Hematopoietic multipotent progenitor cell treated with erythropoietin and hydrocortisone succinate and interleukin-3 and kit ligand, for 15 days (in vitro differentiated cells): ENCODE measurements at places on chromosomes 11 and 22.

- DNase-seq, result no peak
These were observed 11.8 kb upstream of the PRODH start for GRCh38 chr22:18947905-18948304.

- DNase-seq, result no peak
These were observed 16.9 kb downstream of the CTNND1 start for GRCh38 chr11:57778318-57779037.

DNA sequence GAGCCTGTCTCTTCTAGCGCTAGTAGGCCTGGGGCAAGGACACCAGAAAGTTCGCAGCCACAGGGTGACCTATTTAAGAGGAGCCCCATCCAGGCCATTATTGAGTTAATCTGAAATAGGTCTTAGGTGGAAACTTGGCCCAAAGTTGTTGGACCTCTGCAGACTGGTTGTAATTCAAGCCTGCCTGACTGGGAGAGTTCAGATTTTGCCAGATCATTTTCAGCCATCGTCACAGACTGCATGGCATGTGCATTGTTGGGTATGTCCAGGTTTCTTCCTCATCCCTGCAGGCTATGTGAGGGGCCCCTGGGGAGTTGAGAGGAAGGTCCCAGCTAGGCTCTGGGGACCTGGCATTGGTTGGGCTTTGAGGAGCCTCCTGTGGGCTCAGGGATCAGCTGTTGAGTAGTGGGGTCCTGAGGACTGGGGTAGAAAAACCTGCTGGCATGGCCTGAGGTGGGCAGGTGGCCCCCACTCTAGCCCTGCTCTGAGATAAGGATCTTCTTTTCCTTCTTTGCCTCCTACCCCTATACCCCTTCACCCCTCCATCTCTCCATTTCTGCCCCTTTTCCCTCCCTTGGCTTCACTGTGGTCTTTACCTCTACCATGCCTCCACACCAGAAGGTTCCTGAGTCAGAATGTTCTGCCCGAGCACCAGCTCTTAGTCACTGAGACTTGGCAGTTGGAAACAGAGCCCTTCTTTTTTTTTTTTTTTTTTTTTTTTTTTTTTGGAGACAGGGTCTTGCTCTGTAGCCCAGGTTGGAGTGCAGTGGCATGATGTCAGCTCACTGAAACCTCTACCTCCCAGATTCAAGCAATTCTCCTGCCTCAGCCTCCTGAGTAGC lies 112.7 kb downstream of the MORC2 start:
- DNase-seq, result no peak

GRCh38 chr11:103076361-103076760 lies 15.6 kb downstream of the DCUN1D5 start:
- DNase-seq, result no peak

- no peak for DNase-seq
These were observed 14.1 kb downstream of the VSIG10L2 start for GRCh38 chr11:125959931-125960330.

DNA sequence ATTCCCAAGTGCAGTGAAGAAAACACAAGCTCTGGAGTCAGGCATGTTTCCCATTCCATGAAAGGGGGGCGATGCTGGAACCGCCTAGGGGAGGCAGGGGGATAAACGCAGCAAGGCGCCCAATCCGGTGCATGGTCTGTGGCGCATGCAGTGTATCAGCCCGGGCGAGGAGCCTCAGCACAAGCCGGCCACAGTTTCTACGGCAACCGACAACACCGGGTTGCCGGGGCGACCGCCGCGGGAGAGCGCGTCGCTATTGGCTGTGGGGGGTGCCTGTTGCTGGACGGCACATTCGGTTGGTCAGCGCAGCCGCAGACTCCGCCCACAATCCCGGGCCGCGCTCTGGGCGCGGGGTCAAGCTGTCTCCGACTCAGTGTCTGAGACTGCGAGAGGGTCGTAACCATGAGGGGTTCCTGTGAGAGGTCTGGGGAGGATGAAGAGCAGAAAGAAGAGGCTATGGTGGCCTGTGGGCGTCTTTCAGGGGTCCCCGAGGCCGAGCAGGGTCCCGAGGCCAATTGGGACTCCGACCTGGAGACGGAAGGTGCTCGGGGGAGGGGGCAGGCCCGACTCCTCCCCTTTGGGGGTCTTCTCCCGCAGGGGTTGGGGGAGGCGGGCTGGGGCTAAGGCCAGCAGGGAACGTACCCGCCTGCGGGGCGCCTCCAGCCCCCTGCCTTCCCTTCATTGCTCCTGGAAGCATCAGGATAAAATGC lies at the start of gene LRRC74B:
TSS of gene LRRC74B (plus strand) at position 362 of the 710 bp plus-strand sequence. CDS start at position 403, 41 bp downstream.
- DNase-seq, result peak; percentile 6

- DNase-seq, result no peak
These were observed 48.2 kb downstream of the GLYATL2 start for GRCh38 chr11:58796333-58796732.

GRCh38 chr22:45842291-45842991 lies 134.5 kb downstream of the WNT7B start:
- no peak for DNase-seq

DNA sequence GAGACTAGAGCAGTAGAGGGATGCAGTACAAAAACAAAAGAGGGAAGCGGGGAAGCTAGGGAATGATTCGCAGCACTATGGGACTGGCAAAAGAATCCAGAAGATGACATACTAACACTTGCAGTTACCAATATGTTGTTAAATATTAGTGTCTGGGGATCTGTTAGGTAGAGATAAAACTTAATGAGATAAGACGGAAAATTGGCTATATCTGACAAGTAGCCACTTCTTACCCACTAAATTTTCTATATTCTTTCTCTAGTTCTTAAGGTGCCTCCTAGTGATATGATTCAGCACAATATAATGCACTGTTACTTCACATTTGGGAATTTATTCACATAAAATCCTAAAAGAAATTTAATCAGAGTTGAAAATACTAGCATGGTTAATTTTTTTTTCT lies 30.8 kb downstream of the CCDC90B start:
- DNase-seq, result peak; percentile 12
